Myometrial cell (primary cell): ENCODE measurements at places on chromosomes 16 and 17. TPM values are rescaled to one million over a fixed set of nuclear protein-coding genes. Genes with fewer than 3 reads are reported as not detected.

The CMTM4 gene
- total RNA-seq, result 8.4 and 8.7 TPM in 2 replicates

The SCRN2 gene
- 27.5 and 29.7 TPM in 2 replicates for total RNA-seq

The SLC38A8 gene
- total RNA-seq, result not detected in 2 replicates

The ITGB4 gene
- not detected in 2 replicates for total RNA-seq

The CEP295NL gene
- total RNA-seq, result 0.89 TPM in 1 of 2 replicates, not detected in the other
